ENCODE measurements at places on chromosomes 13 and 19. TPM values are rescaled to one million over a fixed set of nuclear protein-coding genes. Genes with fewer than 3 reads are reported as not detected.

GRCh38 chr19:42253245-42254088, 1.5 kb downstream of the ERF start:
- DNase-seq: no peak

DNA sequence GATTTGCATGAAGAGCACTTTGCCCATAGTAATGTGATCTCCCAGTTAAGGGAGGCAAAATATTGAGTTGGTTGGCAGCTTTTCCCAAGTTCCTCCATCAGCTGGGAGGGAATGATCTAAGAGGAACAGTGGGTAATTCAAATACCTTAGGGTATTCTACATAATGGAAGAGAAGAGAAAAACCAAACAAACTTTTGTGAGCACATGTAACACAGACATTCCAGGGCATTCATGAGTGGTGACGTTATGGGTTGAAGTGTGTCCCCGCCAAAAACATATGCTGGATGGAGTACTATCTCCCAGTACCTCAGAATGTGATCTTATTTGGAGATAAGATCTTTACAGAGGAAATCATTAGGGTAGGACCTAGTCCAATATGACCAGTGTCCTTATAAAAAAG, 220.1 kb downstream of the FOXO1 start:
- no peak for DNase-seq

The PRSS57 gene
- not detected for total RNA-seq

DNA sequence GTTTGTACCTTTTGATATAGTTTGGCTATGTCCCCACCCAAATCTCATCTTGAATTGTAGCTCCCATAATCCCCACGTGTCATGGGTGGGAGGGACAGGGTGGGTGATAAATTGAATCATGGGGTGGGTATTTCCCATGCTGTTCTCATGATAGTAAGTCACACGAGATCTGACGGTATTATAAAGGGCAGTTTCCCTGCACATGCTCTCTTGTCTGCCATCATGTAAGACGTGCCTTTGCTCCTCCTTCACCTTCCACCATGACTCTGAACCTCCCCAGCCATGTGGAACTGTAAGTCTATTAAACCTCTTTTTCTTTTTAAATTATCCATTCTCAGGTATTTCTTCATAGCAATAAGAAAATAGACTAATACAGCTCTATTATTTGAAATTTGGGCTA, 330.7 kb upstream of the ATXN8OS start:
- no peak for DNase-seq

- DNase-seq: no peak
Observed at GRCh38 chr13:98571955-98572662, 4.8 kb downstream of the STK24 start.

GRCh38 chr13:52695856-52696255, 43.2 kb downstream of the SUGT1 start:
- DNase-seq: no peak
